ENCODE measurements at places on chromosomes 6 and 20.

GRCh38 chr6:149031201-149031858, 284.5 kb downstream of the UST start:
- no peak for DNase-seq

DNA sequence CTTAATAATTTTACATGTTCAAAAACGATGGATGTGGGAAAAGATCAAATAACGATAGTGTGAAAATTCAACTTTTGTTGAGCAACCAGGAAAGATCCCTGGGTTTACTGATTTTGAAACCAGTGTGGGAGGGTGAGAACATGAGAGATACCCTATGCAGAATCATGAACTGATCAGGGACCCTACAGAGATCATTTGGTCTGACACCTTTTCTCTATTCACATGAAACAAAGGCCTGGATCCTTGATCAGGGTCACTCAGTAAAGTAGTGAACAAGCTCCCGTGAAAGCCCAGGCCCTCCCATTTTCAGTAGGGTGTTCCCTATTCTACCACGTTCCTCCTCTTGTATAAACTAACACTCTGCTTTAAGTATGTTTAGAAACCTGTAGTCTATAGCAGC, 60.5 kb upstream of the DUSP22 start:
- no peak for DNase-seq

DNA sequence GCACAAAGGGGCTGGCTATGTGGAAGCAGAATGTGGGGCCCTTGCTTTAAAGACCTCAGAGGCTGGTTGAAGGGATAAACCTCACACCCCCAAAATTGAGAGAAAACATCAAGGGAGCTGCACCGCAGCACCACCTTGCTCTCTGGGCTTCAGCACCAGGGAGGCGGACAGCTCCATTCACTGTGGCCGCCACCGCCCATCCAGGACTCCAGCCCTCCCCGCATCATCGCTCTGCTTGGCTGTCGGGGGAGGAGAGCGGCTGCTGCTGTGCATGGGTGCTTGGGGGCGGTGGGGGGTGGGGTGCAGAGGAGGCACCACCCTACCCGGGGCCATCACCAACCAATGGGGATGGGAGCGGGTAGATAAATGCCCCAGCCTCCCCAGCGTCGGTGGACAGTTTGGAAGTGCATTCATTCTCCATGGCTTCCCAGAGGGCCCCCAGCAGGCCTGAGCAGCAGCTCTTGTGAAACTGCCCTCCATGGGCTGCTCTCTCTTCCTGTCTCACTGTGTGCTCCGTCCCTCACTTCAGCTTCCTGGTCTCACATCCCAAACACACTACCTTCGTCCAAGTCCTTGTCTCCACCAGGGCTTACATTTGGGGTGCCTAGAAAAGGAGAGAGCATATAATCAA, 75.7 kb upstream of the BHLHE23 start:
- DNase-seq = no peak

DNA sequence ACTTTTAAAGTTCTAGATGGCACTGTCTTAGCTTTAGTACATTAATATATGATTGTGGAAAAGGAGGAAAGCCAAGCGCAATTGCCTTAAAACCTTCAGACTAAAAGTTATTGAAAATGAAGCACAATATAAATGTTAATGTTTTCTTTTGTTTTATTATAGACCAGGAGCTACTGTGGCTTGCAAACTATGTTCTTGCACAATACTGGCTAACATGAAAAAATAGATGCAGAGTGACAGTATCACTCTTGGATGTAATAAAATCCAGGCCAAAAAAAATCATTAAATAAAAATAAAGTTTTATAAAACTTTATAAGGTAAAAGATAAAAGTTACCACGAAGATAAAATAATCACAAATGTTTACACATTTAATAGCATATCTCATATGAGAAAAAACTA, 18.3 kb upstream of the PLN start:
- no peak for DNase-seq

DNA sequence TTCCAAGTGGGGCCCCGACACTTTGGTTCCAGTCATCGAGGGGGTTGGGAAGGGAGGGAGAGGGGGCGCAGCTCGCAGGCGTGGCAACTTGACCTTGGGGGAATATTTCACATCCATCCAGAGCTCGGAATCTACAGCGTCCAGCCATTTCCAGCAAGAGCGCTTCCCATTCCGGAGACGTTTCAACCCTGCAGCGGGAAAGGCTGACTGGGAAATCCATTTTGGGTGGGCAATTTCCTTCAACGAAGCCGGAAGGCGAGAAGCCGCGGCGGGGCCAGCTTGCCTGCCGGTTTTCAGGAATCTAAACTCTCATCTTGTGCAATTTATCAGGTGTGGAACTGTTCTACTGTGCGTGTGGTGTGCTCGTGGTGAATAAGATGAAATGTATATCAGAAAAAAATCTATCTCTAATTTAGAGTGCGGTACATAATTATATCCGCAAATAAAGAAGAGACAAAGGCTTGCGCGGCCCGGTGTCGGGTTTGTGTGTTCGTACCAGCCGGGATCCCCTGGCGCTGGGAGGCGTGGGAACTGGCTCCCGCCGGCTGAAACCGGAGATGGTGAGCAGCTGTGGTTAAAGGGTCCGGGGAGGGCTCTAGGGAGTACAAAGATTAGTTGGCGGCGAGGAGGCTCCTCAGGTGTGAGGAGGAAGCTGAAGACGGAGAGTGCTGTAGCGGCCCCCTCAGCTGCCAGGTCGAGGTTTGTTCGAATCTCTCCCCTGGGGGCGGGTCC, 4.8 kb downstream of the SLC32A1 start:
- no peak for DNase-seq

DNA sequence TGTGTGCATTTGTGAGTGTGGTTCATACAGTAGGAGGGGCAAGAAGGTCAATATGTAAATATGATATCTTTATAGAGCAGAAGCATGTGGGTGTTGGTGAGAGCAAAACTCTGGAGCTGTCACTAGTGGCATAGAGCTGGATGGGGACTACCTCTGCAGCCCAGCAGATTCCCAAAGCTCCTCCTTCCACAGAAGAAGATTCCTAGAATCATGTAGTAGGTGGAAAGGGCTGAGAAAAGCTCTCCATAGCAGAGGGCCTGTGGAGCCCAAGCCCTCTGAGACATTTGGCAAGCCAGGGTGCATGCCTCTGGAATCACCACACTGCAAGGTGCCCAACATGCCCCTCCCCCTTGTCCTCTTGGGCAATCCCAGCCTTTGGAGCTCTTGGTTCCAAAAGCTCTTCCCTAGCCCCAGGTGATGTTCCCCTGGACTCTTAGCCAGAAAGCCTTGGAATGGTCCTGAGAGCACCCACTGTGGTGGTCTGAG, 233.2 kb downstream of the LRFN2 start:
- DNase-seq = no peak

- no peak for DNase-seq
Measured at GRCh38 chr20:44098256-44098630, 88.7 kb downstream of the JPH2 start.

DNA sequence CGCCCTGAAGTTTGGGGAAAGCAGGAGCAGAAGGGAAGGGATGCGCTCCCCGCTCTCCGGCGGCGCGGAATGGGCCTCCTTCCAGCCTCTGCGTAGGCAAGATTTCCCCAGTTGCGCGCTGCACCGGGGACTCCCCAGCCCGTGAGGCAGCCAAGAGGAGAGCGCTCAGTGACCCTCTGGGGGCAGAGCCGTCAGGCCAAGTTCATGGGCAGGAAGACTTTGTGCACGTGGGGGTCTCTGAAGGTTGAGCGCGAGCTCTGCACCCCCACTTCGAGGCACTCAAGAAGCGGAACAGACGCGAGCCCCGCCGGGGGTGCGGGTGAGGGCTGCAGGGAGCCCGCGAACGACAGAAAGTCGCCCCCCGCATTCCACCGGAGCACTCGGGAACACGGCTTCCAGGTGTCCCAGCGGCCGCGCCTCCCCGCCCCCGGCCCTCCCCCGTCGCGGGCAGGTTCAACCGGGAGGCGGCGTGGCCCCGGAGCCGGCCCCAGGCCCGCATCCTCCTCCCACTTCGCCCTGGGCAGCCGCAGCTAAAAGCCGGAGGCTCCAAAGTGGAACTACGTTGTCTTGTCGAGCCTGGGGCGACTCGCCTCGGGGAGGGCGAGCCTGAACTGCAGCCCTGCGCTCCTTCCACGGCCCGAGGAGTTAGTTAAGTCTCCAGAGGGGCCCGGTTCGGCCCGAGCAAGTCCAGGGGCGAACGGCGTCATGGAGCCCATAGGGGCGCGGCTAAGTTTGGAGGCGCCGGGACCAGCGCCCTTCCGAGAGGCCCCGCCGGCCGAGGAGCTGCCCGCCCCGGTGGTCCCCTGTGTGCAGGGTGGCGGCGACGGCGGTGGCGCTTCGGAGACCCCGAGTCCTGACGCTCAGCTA, at the start of gene PPP1R3G:
TSS of gene PPP1R3G (plus strand) at position 561 of the 867 bp plus-strand sequence. CDS start at position 706, 145 bp downstream.
- no peak for DNase-seq

DNA sequence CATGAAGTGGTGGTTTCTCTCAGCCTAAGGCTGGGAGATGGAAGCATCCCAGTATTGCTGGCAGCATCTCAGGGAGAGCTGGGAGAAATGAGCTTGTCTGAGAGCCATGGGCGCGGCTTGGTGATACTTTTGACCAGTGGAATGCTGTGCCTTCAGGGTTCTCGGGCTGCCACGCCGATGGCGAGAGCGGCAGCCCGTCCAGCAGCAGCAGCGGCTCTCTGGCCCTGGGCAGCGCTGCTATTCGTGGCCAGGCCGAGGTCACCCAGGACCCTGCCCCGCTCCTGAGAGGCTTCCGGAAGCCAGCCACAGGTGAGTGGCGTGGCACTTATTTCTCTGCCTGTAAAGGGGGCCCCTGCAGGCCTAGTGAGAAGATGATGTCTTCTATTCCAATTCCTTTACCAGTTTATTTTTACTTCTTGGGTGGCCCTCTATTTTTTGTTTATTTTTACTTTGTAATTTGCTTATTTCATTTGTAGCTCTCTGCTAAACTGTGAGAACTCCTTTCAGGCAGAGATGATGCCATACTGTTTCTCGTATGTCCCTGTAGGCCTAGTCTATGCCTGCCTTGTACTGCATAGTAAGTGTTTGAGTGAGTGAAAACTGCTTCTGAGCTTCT, 71.7 kb downstream of the ASXL1 start:
- DNase-seq = no peak

DNA sequence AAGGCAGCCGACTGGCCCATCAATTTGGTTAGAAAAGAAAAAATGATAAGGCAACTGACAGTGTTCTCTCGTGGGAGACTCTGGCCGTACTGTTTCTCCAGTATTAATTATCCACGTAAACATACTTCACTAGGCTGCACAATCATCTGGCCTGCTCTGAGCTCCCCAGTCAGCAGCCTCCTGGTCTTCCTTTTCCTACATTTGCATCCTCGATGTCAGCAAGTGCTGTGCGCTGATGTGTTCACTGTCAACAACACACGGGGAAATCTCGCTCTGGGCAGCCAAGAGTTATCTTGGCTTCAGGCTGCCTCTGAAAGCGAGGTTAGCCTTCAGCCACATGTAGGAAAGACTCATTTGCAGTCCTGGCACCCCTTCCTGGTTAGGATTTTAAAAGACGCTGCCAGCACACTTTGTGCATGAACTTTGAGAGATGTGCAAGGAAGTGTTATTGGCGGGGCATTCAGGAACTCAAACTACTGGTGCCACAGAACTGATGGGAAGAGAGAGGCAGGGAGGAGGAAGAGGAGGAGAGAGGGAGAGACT, 460.5 kb upstream of the ARID1B start:
- no peak for DNase-seq

GRCh38 chr6:12172572-12172971, 117.6 kb upstream of the EDN1 start:
- no peak for DNase-seq

GRCh38 chr6:5337573-5337972, 76.3 kb downstream of the FARS2 start:
- no peak for DNase-seq

DNA sequence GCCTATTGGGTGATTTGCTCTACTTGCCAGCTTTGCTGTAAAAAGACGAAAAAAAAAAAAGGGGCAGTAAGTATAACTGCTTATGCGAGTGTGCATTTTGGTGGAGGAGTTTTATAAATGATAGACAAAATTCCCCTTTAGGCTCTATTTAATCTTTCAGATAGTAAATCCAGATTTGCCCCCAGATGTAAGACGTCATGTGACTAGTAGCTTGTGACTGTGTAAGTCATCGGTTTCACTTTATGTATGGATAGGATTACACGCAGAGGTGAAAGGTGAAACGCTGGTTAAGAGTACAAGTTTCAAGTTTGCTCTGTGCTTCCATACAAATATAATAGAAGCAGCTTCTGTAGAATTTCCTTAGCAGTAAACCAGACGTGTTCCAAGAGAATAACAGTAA, 7.9 kb downstream of the RAB32 start:
- DNase-seq = no peak

DNA sequence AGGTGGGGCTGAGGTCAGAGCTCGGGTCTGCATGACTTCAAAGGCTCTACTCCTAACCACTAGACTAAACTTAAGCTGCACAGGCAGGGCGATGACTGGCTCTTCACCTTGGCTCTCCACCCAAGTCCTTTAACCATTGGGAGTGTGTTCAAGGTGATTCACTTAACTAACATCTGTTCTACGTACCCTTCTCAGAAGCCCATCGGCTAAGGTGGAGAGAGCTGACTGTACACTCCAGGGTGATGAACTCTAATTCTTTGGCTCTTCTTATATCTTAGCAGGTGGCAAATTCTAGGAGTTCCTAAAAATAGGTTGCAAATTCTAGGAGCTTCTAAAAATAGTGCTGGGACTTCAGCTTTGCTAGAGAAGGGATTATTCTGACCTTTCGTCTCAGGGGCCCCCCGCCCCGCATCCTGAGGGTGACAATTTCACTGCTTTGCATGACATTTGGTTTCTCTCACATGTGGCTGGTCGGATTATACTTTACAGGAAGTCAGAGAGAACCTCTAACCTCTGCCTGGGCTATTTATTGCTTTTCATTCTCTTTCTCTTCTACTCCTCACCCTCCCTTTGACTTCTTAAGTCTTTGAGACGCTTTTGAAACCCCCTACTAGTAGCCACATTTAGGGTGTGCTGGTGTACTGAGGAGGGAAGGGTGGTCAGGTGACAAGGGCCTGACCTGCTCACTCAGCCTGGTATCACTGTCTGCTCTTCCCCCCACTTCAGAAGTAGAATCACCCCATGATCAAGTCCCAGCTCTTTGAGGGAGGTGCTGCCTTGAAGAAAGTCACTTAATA, 55.5 kb downstream of the PRDM1 start:
- no peak for DNase-seq

DNA sequence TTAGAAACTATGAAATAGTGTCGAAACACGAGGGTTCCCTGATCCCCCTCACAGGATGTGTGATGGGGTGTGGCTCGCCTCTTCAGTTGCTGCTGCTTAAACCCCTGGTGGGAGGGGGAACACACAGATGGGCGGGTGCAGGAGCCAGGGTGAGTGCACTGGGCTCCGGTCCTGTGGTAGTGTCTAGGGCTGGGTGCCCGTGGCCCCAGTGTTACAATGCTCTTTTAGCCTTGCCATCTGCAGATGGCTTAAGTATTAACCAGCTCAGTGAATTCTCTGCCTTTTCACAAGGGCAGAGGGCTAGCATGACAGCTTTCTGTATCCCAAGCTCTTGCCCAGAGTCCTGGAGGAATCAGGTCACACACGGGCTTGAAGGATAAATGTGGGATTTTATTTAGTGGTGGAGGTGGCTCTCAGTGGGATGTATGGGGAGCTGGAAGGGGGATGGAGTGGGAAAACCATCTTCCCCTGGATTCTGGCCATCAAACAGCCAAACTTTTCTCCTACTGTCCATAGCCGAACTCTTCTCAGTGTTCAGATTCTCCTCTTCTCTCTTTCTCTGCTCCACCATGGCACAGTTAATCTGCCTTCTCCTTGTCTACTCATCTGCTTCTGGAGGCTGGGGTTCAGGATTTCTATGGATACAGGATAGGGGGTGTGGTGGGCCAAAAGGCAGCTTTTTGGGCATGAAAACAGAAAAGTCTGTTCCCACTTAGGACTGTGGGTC, 659.0 kb downstream of the EPM2A start:
- DNase-seq = no peak

GRCh38 chr6:140285471-140285870, 911.0 kb upstream of the CITED2 start:
- no peak for DNase-seq
